AG04450 (cell line): ENCODE measurements at places on chromosomes 16 and 17.

DNA sequence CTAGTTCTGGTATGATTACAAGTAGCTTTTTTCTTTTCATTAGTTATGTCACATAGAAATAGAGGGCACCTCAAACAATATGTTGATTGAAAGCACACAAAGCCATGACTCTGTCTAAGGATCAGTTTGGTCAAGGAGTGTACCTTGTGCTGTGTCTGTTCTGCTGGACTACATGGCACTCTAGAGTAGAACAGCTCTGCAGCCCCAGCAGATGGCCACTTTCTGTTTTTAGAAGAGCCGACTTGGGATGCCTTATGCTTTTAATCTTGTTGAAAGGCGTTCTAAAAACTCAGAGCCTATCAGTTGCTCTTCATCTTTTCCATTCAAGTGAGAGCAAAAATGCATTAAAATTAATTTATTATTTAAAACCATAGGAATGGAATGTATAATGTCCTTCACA lies 49.3 kb upstream of the CA10 start:
- no peak for DNase-seq

DNA sequence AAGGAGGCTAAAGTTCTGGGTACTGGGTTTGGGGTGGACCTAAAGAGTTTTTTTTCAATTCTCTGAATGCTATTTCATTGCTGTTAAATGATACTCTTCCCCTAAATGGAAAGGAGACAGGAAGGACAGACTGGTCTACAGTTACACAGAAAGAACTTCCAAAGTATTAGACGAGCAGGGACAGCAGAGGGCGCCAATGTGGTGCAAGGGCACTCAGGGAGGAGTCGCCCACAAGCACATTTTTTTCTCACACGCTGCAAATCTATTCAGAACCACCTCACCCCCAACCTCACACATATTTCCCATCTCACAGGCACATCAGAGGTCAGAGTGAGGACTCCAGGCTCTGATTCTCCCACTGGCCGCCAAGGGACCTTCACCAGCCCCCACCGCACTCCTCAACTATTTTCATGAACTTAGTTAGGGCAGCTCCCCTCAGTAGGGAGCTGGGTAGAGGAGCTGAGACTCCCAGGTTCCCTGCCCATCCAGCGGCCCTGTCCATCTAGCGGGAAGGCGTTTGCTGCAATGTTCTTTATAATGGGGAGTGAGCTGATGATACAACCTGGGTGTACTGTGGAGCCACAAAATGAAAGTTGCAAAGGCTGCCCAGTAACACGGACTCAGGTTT lies 6.8 kb upstream of the CA4 start:
- DNase-seq = peak; percentile 63

DNA sequence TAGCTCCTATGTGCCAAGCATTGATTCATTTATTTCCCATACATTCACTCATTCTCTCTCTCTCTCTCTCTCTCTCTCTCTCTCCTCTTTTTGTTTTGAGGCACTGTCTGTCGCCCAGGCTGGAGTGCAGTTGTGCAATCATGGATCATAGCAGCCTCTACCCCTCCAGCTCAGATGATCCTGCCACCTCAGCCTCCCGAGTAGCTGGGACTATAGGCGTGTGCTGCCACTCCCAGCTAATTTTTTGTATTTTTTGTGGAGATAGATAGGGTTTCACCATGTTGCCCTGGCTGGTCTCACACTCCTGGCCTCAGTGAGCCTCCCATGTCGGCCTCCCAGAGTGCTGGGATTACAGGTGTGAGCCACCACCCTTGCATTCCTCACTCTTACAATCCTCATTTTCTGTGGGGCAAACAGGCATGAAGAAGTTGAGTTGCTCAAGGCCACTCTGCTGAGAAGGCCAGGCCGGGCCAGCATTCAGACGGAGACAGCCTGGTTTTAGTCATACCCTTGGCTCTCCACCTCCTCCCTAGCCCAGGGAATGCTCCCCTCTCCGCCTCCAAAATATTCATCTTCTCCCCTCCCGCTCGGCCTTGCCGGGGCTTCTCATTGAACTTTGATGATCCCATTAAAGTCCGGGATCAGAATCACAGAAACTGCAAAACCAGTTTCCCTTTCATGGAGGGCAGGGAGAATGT lies 765 bp upstream of the PRM2 start:
- DNase-seq = no peak

GRCh38 chr16:86087896-86088230 lies 188.9 kb downstream of the IRF8 start:
- DNase-seq = no peak

DNA sequence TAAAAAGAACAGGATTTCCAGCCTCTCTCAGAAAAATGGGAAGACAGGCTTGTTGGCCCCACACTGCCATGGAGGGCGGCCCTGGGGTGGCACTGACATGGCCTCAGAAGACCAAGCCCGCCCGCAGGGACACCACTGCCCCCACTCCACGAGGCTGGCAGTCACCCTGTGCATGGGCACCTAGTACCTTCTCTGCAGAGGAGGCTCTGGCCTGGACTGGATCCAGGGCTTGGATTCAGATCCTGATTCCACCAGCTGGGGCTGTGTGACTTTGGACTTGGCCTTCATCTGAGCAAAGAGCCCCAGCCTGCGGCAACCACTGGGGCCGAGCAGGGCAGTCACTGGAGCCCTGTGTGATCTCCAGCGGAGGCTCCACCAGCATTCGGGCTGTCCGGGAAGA lies 16.8 kb upstream of the FASN start:
- DNase-seq = no peak

DNA sequence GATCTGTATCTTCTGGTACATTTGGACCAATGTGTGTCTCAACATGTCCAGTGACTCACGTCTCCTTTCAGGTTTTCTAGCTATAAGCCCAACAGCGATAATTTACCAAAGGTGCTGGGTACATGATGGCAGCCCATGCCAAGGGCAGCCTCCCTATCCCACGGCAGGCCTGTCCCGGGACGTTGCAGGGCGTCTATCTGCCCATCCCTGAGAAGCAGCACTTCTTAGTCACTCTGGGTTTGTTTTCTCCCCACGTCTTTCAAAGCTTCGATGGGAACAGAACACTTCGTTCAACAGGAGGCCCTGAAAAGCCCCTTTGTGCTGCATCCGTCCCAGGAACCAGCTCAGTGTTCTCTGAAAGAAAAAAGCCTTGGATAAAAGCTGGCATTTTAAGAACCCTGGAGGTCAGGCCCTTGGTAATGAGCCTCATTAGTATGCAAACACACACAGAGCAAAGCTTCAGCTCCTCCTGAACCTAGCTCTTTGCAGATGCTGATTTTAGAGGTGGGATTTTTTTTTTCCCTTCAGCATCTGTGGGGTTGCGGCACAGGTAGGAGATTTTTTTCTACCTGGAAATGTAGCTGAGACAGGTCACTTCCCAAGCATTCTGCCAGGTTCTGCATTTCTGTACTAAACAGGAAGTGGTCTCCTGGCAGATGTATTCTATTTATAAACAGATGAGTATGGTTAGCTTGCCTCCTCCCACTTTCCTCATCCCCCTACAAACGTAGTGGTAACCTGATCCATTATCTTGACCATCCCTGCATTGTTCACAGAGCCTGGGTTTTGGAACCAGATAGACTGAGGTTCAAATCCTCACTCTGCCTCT lies 17.5 kb upstream of the MT4 start:
- DNase-seq = peak; percentile 55

GRCh38 chr17:59357219-59357697 lies 25.8 kb downstream of the YPEL2 start:
- DNase-seq = no peak

DNA sequence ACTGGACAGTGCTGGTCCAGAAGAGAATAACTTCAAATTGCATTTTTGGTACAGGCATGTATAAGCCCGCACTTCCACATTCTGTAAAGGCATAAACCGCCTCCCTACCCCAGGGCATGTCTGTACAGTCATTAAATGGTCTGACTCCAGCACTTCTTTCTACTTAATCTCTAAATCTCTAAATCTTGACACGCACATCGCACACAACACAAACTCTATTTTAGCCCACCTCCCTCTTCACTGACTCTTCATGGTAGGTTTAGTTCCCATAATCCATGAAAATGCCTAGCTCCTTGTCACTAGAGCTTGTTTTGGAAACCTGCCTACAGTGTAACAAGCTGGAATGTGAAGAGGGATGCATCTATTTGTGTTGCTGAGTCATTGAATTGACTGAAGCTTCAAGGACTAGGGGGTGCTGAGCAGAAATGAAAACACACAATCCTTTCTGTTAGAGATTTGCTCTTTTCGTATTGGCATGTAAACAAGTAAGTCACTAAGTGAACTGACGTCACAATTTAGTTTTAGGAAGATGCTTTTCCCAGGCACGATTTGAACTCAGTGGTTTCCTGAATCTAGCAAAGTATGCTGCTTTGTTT lies 1.6 kb upstream of the DUSP14 start:
- DNase-seq = peak; percentile 93
